Esophagus squamous epithelium (tissue), 5 donors: ENCODE measurements at places on chromosomes 7 and 10.

DNA sequence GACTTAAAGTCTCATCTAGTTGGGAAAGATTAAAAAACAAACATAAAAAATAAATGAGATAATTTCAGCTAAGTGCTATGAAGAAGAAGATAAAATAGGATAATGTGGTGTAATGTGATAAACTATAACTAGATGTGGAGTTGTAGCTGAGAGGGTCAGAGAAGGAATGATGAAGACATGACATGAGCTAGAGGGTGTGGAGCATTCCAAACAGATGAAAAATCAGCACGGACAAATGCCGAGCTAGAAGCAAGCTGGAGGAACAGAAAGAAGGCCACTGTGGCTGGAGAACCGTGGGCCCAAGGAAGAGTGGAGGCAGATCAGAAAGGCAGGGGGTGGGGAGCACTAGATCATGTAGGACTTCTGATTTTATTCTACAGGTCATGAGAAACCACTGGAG is 70.6 kb downstream of the CDK6 start:
- no peaks in the 10 kb centered on the region for H3K36me3 ChIP-seq
- DNase-seq = no peak
- H3K27ac ChIP-seq = peak overlapping the region; percentile 3
- no peaks in the 10 kb centered on the region for H3K27me3 ChIP-seq

- H3K4me1 ChIP-seq = peaks cover 22% of the 10 kb centered on the region
- H3K27me3 ChIP-seq = no peaks in the 10 kb centered on the region
- H3K36me3 ChIP-seq = no peaks in the 10 kb centered on the region
Measured at GRCh38 chr7:29113384-29114102, 32.8 kb downstream of the CPVL start.

DNA sequence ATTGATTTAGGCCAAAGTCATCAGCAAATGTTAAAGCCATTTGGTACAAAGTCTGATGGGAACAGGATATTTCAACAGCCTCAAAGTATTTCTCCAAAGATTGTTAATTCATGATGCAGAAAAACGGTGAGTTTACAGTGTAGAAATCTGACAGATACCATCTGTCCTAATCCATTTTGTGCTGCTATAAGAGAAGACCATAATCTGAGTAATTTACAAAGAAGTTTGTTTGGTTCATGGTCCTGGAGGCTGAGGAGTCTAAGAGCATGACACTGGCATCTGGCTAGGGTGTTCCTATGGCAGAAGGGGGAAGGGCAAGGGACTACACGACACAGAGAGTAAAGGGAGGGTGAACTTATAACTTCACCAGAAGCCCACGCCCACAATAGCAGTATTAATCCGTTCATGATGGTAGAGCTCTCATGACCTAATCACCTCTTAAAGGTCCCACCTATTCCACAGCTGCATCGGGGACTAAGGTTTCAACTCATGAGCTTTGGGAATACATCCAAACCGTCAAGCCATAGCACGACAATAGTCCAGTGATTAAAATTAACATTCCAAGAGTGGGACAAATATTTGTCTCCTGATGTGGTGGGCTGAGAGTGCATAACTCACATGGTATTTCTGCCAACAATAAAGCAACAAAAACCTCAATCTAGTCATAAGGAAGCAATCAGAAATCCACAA is 298.6 kb upstream of the AKR1E2 start:
- no peaks in the 10 kb centered on the region for H3K4me1 ChIP-seq
- no peak overlapping the region for H3K27ac ChIP-seq
- no peaks in the 10 kb centered on the region for H3K27me3 ChIP-seq
- H3K4me3 ChIP-seq = no peak overlapping the region
- no peak for DNase-seq
- no peaks in the 10 kb centered on the region for H3K36me3 ChIP-seq

DNA sequence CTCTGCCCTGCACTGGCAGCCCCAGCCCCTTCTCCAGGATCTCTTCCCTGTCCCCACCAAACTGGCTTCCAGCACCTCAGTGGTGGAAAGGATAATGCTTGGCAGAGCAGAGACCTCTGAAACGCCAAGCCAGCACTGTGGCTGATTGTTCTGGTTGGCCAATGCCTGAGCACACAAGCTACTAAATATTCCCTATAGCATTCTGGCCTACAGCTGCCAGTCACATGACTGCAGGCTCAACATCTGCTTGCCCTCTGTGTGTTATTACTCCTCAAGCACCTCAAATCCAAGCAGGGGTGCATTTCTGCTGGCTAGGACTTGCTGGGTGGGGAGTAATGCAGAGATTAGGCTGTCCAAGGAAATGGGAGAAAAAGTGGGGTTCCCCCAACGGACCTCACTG is 6.1 kb downstream of the TBATA start:
- H3K4me3 ChIP-seq = no peak overlapping the region
- H3K27ac ChIP-seq = no peak overlapping the region
- DNase-seq = no peak
- no peaks in the 10 kb centered on the region for H3K36me3 ChIP-seq

- H3K27me3 ChIP-seq = no peaks in the 10 kb centered on the region
- no peaks in the 10 kb centered on the region for H3K36me3 ChIP-seq
- H3K4me1 ChIP-seq = no peaks in the 10 kb centered on the region
Measured at GRCh38 chr7:135998081-135998480, 20.9 kb upstream of the MTPN start.

DNA sequence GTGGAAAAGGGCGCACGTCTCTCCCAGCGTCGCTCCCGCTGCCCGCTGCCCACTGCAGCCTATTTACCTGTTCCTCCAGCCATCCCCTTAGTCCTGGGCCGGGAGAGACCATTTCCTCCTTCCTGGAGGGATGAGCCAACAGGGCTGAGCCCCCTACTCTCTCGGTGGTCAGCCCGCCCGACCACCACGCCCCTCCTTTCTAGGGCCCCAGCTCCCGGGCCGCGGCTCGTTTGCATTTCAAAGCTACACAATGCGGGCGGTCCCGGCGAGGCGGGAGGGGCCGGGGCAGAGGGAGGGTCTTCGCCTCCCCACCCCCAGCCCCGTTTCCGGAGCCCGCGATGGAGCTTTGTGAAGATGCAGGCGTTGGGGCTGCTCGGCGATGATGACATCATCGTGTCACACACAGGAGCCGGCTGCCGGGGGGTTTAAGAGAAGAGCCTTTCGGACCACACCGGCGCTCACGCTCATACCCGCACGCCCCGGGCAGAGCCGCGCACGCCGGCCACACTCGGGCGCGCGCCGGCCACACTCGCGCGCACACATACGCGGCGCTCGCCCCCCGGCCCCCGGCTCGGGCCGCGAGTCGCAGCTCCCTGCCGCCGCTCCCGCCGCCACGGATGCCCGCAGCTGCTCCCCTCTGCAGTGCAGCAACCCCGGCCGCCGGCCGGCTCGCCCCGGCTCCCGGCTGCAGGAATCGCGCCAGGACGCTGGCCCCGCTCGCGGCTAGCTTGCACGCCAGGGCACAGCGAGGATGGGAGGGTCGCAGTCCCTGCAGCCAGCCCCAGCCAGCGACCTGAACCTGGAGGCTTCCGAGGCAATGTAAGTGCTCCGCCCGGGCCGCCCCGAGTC is 107.7 kb upstream of the BTBD16 start:
- peaks cover 36% of the 10 kb centered on the region for H3K4me1 ChIP-seq
- DNase-seq = no peak
- H3K27me3 ChIP-seq = peaks cover 15% of the 10 kb centered on the region
- H3K27ac ChIP-seq = no peak overlapping the region

DNA sequence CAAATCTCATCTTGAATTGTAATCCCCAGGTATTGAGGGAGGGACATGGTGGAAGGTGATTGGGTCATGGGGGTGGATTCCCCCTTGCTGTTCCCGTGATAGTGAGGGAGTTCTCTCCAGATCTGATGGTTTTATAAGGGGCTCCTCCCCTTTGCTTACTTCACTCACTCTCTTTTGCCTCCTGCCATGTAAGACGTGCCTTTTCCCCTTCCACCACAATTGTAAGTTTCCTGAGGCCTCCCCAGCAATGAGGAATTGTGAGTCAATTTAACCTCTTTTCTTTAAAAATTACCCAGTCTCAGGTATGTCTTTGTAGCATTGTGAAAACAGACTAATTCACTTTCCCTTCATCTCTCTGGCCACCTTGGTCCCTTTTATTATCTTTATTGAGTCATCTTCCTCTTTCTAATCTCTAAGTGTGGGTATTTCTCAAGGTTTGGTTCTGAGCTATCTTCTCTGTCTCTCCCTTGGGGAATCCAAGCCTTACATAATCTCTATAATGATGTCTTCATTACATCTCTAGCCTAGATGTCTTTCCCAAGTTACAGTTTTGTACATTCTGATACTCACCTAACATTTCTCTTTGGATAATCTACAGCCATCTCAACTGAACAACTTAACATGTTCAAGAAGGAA is 99.1 kb upstream of the JCAD start:
- H3K36me3 ChIP-seq = no peaks in the 10 kb centered on the region
- H3K27me3 ChIP-seq = no peaks in the 10 kb centered on the region
- DNase-seq = no peak
- H3K4me3 ChIP-seq = no peak overlapping the region
- no peak overlapping the region for H3K27ac ChIP-seq

GRCh38 chr7:90596671-90597562 is 796 bp downstream of the CDK14 start:
- H3K36me3 ChIP-seq = no peaks in the 10 kb centered on the region
- H3K27ac ChIP-seq = peak overlapping the region; percentile 28
- no peaks in the 10 kb centered on the region for H3K27me3 ChIP-seq
- peaks cover 29% of the 10 kb centered on the region for H3K4me1 ChIP-seq

DNA sequence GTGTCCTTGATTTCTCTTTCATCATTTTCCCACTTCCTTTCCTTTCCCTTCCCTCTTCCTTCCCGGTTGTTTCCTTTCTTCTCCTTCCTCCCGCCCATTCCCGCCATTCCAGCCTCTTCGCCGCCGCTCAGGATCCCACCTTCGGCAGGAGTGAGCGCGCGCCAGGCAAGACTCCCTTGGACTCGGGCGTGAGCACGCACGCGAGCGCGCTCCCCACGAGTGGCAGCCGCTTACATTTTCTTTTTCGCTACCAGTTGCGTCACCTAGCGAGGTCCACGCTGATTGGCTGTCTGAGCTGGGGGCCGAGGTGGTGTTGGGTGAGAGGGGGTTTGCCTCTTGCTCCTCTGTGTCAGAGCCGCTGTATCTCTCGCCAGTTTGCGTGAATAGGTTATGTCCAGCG is 11.8 kb downstream of the ZAN start:
- H3K36me3 ChIP-seq = no peaks in the 10 kb centered on the region
- no peak overlapping the region for H3K27ac ChIP-seq
- peak overlapping the region; percentile 54 for H3K4me3 ChIP-seq
- DNase-seq = no peak
- no peaks in the 10 kb centered on the region for H3K27me3 ChIP-seq

GRCh38 chr7:129986600-129986999 is 33.8 kb upstream of the UBE2H start:
- no peak for DNase-seq
- no peak overlapping the region for H3K27ac ChIP-seq
- no peaks in the 10 kb centered on the region for H3K27me3 ChIP-seq
- H3K4me1 ChIP-seq = no peaks in the 10 kb centered on the region
- no peaks in the 10 kb centered on the region for H3K36me3 ChIP-seq
- no peak overlapping the region for H3K4me3 ChIP-seq
